ENCODE measurements at places on chromosomes 12 and 14.
A peak's percentile ranks its signal among the peaks of the same experiment; 100 is the strongest.

GRCh38 chr12:53345486-53346188 is 9.5 kb upstream of the SP7 start:
- no peak for DNase-seq

DNA sequence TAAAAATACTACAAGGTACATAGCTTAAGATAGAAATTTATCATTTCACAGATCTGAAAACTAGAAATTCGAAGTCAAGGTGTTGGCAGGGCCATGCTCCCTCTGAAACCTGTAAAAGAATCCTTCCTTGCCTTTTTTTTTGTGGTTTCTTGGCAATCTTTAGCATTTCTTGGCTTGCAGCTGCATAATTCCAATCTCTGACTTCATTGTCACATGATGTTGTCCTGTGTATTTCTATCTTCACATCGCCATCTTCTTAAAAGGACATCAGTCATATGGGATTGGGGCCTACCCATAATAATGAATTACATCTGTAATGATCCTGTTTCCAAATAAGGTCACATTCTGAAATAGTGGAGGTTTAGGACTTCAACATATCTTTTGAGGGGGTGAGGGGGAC is 250.4 kb downstream of the TMTC2 start:
- no peak for DNase-seq

- no peak for DNase-seq
Measured at GRCh38 chr14:92204792-92205191, 83.0 kb downstream of the CPSF2 start.

GRCh38 chr12:121992059-121992879 is 29.4 kb upstream of the BCL7A start:
- peak; percentile 59 for DNase-seq

DNA sequence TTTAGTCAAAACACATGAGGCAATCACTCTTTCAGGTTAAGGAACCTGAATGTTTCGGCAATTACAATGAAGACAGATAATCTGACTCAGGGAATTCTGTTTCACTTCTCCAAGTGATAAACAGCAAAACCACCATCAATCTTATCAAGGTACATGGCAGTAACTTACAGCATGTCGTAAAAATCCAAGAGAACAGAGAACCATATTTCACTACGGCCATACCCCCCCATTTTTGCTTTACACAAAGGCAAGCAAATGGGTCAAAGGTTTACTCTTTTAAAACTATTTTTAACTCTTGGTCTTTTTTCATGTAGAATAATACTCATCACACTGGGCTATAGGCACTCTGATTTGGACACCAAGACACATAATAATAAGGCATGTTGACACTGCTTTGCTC is 102.4 kb downstream of the PPM1H start:
- no peak for DNase-seq

DNA sequence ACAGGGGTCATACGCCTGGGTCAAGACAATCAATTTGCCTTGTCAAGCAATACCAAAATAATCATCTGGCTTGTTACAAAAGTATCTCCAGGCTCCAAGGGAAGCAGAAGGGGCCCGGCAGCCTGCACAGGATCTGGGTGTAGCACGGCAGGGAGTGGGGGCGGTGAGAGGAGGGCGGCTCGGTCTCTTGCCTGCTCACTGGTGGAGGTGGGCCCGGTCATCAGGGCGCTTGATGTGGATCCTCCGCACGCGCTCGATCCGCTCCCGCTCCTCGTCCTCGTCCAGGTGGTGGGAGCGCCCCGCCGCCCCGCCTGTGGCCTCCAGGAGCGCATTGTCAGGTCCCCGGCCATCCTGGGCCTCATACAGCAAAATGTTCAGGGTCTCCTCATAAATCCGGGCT is 25.7 kb downstream of the KCTD10 start:
- no peak for DNase-seq

DNA sequence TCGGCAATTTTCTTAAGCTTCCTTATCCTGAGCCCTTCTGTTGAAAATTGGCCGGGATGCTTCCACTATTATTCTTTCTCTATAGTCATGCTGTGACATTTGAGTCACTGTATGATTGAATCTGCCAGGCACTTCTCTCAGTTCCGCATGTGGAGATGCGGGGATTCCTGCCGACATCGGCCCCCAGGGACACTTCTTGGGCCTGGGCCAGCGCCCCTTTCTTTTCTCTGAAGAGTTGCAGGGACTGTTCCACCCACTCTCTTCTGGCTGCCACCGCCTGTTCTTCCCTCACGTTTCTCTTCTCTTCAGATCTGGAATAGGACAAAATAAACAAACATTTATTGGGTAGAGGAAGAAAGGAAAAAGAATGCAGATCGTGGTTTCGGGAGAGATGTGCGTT is 310.1 kb downstream of the ETNK1 start:
- no peak for DNase-seq

- no peak for DNase-seq
Measured at GRCh38 chr12:72209086-72209485, 63.1 kb upstream of the TRHDE start.

DNA sequence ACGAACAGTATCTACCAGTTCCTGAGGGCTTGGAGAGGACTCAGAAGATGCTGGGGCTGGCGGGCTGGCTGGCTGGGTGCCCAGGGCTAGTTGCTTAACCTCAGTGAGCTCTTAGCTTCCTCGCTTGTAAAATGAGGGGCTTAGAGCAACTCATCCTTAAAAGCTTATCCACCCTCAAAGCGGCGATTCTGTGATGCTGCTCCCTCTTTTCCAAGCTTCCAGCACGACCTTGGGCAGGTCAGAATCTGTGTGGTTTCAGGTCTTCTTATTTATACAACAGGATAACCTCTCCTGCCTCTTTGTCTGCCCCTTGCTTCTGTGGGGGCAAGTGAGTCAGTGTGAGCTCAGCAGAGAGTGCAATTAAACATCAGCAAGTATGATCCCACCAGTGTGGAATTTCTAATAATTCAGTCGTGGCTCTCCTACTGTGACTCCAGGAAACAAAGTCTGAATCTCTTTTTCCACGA is 281.8 kb downstream of the KSR2 start:
- no peak for DNase-seq

All from stimulated activated naive CD8-positive, alpha-beta T cell treated with anti-CD3 and anti-CD28 coated beads, Interleukin-15, amount 100 ng/mL, for 72 hours (primary cell).